ENCODE measurements at places on chromosomes 1 and 21. TPM values are rescaled to one million over a fixed set of nuclear protein-coding genes. Genes with fewer than 3 reads are reported as not detected.

GCSAML gene
- total RNA-seq, result not detected

FCRL1 gene
- not detected for total RNA-seq

ROR1 gene
- 3.8 TPM for total RNA-seq

AMIGO1 gene
- total RNA-seq, result 60.3 TPM

OR6K3 gene
- not detected for total RNA-seq

GJA5 gene
- 3.7 TPM for total RNA-seq

KIF17 gene
- 17.9 TPM for total RNA-seq

TACSTD2 gene
- 0.27 TPM for total RNA-seq

FAM151A gene
- not detected for total RNA-seq

PGLYRP3 gene
- total RNA-seq, result not detected

TRIM45 gene
- 10.8 TPM for total RNA-seq

EPHX1 gene
- 79.6 TPM for total RNA-seq

ABCG1 gene
- 41.9 TPM for total RNA-seq

ALDH4A1 gene
- 34.6 TPM for total RNA-seq

HHIPL2 gene
- not detected for total RNA-seq

DCST1 gene
- not detected for total RNA-seq

CLCA1 gene
- total RNA-seq, result not detected

KCNJ10 gene
- 223 TPM for total RNA-seq

MAP10 gene
- 2.4 TPM for total RNA-seq

PRKAA2 gene
- total RNA-seq, result 16.6 TPM

CDCA8 gene
- total RNA-seq, result 1.0 TPM

TAL1 gene
- 6.7 TPM for total RNA-seq

KLF17 gene
- not detected for total RNA-seq

NTNG1 gene
- 13.9 TPM for total RNA-seq

DISC1 gene
- total RNA-seq, result 12.5 TPM

CD1D gene
- 0.32 TPM for total RNA-seq

RASAL2 gene
- 39.2 TPM for total RNA-seq

S100B gene
- total RNA-seq, result 385 TPM

SELE gene
- 4.5 TPM for total RNA-seq

MYOM3 gene
- 0.17 TPM for total RNA-seq

MFAP2 gene
- 0.79 TPM for total RNA-seq

BNIPL gene
- total RNA-seq, result 0.41 TPM

OXCT2 gene
- 4.4 TPM for total RNA-seq

TCHHL1 gene
- total RNA-seq, result not detected

PLXNA2 gene
- 101 TPM for total RNA-seq

LIPI gene
- not detected for total RNA-seq
